ENCODE measurements at places on chromosomes 6 and 20.

DNA sequence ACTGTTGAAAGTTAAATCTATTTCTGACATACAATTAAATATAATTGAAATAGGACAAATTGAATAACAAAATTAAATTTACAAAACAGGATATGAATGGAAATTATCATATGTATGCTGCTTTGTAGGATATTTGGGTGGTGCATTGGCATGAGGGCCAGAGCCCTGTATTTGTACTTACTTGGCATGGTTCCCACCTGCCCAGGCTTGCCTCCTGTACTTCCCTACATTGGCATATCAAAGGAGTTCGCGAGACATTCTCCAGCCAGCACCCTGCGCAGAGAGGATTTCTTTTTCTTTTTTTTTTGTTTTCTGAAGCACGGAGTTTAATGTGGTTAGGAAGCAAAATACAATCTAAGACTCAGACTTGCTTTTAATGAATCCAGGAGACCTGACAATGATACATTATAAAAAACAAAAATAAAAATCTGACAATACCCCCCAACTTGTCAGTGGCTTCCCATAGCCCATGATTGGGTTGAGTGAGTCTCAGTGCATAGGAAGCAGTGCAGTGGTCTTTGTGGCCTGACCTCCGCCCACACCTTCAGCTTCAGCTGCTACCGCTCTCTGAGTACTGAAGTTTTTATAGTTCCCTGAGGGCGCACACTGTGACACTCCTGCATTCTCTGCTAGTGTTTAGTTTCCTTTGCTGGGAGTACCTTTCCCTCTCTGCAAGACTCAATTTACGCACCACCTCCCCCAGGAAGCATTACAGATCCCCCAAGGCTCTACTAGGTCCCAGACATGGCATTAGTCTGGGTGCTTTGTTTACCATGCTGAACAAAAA is 440.8 kb downstream of the UTRN start:
- no peak for DNase-seq

- no peak for DNase-seq
Measured at GRCh38 chr6:5752391-5752680, 254.4 kb downstream of the NRN1 start.

DNA sequence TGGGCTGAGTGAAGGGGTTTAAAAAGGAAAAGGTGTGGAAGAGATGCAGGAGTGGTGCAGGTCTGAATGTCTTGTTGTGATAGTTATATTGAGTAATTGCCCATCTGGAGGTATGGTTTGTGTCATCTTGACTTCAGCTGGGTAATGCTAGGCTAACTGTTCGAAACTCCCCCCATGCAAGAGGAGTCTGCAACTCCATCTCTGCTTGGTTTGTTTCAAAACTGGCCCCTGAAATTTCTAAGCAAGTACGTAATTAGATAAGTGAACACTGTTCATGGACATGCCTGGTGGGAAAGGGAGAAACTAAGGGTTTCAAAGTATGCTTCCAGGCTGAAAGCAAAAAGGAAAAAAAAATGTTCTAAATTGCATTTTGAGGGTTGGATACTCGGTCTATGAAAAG is 17.1 kb downstream of the TTK start:
- no peak for DNase-seq

DNA sequence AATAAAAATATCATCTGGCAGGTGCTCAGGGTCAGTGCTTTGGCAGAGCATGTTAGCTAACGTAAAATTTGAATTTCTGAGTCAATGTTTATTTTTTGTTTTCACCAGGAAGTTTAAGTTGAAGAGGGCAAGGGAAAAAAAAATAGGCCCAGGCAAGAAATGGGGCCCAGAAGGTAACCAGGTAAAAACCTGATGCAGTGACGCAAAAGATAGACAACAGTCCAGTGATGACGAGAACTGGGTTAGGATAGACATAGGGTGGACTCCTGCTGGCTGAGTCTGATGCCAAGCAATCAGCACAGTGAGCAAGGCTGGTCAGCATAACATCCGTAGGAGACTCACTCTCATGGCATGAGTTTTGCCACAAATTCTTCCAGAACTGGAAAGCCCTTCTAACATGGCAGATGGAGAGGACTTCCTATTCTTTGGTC is 42.2 kb downstream of the ZHX3 start:
- DNase-seq, result no peak

- DNase-seq, result no peak
Measured at GRCh38 chr6:96522465-96523009, 931 bp downstream of the UFL1 start.

Data from NCI-H1105 (cell line).